Activated T-helper 17 cell treated with anti-CD3 and anti-CD28 coated beads, Interleukin-2, amount 50 U/mL, for 72 hours (primary cell): ENCODE measurements at places on chromosomes 7 and 10. TPM values are rescaled to one million over a fixed set of nuclear protein-coding genes. Genes with fewer than 3 reads are reported as not detected.
A peak's percentile ranks its signal among the peaks of the same experiment; 100 is the strongest.

Gene NKX2-3
- total RNA-seq: not detected

- ATAC-seq: peak; percentile 99
These were observed 104.2 kb downstream of the KIF20B start for GRCh38 chr10:89805599-89806013.

DNA sequence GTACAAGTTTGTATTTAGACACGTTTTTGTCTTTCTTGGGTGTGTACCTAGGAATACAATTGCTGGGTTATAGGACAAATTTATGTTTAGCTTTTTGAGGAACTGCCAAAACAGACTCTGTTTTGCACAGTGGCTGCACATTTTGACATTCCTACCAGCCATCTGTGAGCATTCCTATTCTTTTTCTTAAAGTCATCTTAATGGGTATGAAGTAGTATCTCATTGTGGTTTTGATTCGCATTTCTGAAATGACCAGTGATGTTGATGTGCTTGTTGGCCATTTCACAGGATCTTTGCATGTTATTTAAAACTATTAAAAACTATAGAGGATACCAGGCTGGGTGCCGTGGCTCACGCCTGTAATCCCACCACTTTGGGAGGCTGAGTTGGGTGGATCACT is 32.6 kb upstream of the IL15RA start:
- no peak for ATAC-seq

Gene CACNB2
- total RNA-seq: not detected

DNA sequence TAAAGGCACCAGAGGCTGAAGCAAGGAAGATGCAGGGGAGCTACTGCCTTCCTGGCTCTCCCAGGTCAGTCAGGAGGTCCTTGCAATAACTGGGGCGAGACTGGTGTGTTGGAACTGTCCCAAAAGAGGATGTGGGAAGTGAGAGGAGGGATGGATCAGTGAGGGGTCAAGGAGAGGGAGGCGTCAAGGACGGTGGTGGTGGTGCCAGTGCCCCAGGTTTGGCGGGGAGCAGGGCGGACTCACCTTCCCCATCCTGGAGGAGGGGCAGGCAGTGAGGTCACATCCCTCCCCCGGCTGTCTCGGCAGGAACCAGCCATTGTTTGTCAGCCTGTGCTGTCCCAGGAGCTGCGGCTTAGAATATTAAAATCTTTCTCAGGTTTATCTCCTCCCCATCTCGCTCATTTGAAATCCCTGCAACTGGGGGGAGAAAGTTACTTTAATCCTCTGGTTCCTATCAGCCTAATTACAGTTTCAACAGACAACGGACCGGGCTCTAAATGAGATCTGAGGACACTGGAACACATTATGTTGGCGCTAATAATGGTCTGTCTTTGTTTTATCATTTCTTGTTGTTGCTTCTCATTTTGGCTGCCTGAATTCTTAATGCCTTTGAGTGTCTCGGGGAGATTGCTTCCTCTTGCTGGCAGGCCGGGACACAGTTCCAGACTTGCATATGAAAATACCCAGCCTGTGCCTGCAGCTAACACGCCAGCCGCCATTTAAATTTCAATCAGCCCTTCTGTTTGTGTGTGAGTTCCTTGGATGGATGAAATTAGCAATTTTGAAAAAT is 387.5 kb downstream of the RPS24 start:
- ATAC-seq: no peak

DNA sequence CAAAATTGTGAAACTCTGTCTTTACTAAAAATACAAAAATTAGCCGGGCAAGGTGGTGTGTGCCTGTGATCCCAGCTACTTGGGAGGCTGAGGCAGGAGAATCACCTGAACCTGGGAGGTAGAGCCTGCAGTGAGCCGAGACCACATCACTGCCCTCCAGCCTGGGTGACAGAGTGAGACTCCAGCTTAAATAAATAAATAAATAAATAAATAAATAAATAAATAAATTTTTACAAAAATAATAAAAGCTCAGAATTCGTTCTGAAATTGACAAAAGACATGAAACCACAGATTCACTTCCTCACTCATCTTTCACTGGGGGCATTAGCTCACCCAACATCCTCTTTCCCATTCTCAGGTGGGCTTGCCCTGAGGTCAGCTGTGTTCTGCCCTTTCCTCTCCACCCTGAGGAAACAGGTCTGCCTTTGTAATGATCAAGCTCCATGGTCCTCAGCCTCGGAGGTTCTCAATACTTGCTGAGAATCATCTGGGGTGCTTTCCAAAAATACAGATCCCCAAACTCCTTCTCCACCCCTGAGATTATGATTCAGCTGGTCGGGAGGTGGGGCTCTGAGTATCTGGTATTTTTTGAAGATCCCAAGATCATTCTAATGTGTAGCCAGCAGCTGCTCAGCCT is 29.2 kb upstream of the APBB1IP start:
- ATAC-seq: no peak

- no peak for ATAC-seq
These were observed 96.1 kb downstream of the PAXIP1 start for GRCh38 chr7:154906736-154907355.

Gene DNA2
- 39.8 TPM for total RNA-seq

Gene PIP4K2A
- total RNA-seq: 111 TPM

- no peak for ATAC-seq
These were observed 1.2 kb downstream of the DLG5 start for GRCh38 chr10:77925410-77925794.

GRCh38 chr10:115972426-115972825 is 300.6 kb downstream of the GFRA1 start:
- no peak for ATAC-seq

DNA sequence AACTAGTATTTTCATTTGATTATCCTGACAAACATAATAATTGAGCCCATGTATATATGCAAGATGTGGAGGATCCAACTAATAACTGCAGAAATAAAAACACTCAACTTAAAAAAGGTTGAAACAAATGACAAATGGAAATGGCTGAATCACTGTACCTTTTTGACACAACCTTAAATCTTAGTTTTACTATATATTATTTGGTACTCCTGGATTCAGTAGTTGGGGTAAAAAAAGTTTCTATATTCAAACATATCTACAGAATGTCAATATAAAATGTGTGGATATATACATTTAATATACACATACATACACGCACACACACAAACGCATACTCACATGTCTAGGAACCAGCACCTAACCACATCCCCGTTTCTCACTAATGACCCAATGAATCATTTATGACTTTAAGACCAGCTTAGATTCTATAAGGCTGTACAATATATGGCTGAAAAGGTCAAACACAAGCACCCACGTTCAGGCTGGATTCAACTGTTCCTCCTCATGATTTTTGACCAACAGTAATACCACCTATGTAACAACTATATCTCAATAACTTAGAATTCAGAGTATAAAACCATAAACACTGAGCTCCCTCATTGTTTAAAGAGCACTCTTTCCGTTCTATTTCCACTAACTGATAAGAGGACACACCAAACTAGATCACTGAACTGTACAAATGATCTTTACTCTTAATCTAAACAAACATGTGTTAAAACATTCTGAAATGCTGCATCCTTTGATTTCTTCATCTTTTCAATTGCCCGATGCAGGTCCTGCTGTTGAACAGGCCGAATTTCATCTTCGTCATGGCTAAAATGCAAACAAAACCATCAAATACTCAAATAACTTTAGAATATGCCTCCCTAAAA is 63.8 kb downstream of the ATAD1 start:
- ATAC-seq: peak; percentile 62

DNA sequence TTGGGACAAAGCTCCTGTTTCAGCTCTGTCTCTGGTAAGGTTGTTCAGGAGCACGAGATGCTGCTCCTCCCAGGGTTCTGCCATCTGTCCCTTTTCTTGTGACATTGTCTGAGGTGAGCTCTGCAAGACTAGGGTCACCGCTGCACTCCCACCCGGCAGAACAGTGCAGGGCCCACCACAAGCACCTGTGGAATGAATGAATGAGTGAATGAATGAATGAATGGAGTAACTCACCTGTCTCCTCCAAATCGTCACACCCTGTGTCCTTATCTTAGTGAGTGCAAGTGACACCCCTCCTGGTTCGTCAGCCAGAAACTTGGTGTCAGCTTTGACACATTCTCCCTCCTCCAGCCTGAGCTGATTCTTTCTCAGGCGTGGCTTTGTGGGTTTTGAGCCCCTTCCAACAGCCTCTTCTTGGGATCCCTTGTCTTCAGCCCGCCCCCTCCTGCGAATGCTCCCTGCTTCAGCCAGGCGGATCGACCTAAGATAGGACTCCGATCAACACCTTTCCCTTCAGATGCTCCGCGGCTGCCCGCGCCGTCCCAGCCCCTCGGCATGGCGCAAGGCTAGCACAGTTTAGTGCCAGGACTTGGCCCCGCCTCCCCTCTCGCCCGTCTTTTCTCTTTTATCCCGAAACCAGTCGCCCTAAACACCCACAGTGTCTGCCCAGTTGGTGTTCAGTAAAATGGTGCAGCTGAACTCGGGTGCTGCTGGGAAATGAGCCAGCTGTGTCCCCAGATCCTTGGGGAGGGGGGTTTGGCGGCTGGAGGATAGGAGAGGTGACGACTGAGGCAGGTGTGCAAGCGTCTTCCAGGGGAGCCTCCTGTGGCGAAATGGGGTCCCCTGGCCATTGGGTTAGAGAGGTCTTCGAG is 89.3 kb downstream of the BEND7 start:
- peak; percentile 23 for ATAC-seq
